Fibroblast of skin of left biceps (primary cell): ENCODE measurements at places on chromosomes 6 and 20.

DNA sequence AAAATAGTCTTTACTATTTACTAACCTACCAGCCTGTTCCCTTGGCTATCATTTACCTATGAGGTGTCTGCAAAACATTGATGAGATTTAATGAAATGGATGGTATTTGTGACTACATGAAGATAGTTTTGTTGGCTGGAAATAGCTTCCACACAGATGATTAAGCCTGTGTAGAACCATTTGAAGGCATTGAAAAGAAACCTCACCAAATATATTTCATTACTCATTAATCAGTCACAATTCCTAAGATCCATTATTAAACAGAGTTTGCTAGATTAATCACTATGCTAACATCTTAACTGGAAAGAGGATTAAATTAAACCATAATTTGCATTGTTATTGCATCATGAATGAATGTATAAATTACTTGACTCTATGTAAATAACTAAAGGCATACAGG is 560.3 kb downstream of the BMP2 start:
- DNase-seq, result no peak

DNA sequence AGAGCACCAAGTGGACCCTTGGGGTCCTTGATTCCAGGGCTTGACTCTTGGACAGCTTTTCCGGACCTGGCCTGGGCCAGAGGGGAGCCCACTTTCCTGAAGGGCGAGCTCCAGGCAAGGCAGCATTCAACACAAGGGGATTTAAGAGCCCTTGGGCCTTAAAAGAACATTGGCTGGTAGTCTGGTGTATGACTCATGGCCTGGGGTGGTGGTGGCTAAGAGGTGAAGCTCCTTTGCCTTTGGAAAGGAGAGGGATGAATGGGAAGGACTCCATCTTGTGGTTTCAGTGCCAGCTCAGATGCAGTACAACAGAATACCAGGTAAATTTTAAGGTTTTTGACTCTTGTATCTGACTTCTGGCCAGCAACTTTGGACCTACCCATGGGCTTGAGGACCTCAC is 760.7 kb downstream of the GRIK2 start:
- no peak for DNase-seq

DNA sequence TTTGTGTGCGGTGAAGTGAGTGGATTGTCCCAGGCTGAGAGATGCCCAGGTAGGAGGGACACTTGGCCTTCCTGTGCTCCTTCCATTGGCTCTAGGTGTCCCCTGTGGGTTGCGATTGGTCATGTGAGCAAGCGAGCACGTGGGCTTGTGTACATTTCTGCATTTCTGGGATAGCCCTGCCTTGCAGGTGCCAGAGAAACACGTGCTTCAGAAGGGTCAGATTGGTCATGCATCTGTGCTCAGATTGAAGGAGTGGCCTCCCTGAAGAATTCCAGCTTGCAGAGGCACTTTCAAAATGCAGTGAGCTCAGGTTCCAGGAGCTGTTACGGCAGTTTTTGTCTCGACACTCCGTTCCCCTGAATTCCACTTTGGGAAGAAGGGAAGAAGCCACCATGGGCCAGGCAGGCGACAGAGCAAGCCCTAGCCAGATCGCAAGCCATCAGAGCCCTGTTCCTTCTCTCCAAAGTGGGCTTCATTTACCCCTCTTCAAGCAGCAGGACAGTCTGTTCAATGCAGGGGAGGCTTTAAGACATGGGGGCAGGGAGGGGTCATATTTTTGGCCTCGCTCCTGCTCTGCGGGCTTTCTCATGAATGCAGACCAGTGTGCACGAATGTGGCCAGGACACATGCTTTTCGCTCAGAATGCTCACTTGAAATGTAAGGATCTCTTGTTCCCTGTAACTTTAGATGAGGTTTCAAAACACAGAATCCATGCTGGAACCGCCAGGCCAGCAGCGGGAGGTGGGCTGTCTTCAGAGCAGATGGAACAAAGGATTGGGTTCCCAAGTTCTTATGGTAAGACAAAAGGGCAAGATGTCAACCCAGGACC is 78.6 kb upstream of the AKAP12 start:
- no peak for DNase-seq

GRCh38 chr6:160430203-160430602 is 82.0 kb downstream of the SLC22A3 start:
- DNase-seq, result no peak
